ENCODE measurements at places on chromosomes 16 and 17.

DNA sequence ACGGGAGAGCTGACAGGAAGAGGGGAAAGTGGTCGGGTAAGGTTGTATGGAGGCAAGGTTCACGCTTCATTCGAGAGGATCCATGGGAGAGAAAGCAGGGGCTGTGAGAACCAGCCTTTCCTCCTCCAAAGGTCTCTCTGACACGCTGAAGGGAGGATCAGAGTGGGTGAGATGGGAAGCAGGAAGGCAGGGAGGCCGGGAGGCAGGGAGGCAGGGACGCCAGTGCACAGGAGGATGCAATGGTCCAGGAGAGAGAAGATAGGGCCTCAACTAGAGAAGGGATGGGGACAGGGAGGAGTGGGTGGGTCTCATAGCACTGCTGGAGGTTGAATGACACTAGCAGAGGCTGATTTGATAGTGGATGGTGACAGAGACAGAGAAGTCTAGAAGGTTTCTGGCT lies 54.1 kb downstream of the PIMREG start:
- DNase-seq: no peak

- no peak for DNase-seq
These were observed 51.1 kb downstream of the CENPV start for GRCh38 chr17:16301963-16302855.

DNA sequence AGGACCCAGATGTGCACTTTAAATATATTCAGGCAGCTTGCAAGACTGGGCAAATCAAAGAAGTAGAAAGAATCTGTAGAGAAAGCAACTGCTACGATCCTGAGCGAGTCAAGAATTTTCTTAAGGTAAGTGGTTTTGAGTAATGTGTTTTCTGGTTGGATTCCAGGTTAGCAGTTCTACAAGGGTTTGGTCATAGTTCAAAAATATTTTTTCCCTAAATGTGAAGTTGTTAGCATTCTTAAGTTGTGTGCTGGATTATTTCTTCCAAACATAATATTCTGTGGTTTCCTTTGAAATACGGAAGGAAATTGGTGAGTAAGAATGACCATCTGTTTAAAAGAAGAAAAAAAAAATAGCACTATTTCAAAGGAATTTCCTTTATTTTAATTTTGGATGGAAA lies 38.4 kb downstream of the PTRH2 start:
- peak; percentile 43 for DNase-seq

DNA sequence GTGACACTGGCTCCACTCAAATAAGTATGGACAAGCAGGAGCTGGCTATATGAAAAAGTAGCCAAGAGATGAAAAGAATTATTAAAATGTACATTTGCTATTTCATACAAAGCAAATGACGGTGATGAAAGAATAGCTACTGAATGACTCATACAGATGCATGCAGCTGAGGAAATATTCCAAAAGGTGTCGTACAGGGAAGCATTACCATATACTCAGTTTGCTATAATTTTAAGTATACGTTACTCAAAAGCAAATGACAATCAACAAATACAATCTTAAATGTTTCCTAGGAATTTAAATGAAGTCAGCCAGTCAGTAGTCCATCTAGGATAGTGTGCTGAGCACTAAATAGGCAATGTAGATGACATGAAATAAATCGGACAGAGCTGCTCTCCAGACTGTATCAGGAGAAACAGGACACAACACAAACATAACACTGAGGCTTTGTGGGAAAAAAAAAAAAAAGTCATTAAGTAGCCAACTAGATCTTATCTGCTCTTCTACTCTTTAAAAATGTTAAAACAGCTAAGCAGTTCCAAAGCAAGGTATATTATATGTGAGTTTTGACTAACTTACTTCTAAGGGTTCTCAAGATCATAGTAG lies 65.0 kb downstream of the NCOR1 start:
- no peak for DNase-seq

DNA sequence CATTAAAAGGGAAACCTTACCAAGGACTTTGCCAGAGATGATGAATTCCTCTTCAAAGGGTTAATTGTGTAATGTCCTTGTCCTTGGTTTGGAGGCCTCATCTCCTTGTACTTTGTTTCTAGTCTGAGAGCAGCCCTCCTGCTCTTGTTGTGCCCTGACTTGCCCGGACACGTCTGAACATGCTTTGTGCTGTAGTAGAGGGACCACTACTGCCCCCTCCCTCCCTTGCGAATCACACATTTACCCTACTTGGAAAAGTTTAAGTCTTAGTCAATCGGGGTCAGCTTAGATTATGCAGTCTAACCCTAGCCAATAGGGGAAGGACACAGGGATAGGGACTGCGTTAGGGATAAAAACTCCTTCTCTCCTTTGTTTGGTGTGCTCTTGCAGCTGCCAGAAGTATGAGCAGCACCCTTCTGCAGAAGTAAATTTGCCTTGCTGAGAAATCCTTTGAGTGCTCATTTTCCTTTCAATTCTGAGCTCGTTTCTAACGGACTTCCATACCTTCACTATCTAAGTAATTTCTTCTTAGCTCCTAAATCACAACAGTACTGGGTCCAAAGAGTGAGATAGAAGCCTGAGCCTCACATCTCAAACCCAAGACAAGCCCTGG lies 26.4 kb upstream of the CLEC3A start:
- DNase-seq: no peak

DNA sequence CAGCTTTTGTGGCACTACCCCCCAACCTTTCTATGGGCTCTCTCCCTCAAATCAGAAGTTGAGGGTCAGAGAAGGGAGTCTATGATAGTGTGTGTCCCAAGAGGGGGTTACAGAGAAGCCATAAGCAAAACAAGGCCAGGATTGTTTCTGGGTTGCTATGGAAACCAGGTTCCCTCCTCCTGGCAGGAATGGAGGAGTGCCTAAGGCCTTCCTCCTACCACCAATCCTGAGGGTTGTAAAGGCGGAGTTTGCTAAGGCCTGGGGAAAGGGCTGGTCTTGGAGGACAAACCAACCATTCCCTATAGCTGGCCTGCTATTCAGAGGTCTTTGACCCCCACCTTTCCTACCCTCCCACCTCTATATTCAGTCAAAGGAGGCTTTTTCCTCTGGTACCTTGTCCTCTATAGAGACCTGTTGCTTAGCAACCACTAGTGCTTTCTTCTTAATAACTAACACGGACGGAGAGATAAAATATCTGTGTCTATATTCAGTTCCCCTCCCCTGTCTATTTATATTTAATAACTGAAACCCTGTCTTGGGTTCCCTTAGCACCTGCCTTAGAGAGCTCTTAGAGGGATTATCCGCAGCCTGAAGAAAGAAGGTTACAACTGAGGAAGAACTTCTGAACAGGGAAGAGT lies 43.4 kb downstream of the NEUROD2 start:
- DNase-seq: no peak

DNA sequence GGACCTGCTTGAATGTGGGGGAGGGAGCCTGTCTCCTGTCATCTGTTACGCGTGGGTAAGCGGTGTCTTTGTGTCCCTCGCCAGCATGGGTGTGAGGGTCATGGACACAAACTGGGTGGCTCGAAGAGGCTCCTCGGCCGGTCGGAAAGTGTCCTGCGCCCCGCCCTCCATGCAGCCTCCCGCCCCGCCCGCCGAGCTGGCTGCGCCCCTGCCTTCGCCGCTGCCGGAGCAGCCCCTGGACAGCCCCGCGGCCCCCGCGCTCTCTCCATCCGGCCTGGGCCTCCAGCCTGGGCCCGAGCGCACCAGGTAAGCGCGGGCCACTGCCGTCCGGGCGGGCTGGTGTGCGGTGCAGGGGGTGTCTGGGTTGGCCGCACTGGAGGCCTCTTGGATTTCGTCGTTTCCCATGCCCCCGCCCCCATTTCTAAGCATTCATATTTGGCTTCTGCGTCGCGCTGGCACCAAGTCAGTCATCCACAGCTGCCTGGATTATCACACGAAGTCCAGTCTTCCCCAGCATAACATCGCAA lies 43.8 kb downstream of the ELAC2 start:
- no peak for DNase-seq

- no peak for DNase-seq
These were observed 18.2 kb upstream of the RBFOX3 start for GRCh38 chr17:79628861-79629547.

DNA sequence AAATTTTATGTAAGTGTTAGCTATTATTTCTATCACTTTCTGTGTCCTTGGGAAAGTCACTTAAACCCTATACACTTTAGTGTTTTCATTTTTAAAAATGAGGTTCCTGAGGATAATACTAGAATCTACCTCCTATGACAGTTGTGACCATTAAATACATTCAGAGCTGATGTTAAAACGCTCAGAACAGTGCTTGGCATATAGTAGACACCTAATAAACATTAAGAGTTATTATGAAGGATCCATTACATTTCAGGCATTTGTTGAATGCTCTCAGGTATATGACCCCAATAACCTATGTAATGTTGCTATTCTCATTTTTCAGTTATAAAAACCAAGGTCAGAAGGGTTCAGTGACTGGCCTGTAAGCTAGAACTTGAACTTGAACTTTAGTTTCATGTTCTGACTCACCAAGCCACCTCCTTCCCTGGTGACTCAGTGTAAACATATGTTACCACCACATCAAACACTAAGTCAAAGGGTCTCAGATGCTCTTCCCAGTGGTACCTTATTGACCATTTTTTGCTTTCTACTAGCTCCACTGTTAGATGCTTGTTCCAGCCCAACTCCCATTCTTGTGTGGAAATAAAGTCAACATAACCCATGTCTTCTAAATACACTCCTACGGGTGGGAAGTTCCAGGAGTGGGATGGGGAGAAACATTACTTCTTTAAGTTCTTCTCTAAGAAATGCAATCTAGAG lies 47.6 kb downstream of the HSD17B2 start:
- peak; percentile 33 for DNase-seq

DNA sequence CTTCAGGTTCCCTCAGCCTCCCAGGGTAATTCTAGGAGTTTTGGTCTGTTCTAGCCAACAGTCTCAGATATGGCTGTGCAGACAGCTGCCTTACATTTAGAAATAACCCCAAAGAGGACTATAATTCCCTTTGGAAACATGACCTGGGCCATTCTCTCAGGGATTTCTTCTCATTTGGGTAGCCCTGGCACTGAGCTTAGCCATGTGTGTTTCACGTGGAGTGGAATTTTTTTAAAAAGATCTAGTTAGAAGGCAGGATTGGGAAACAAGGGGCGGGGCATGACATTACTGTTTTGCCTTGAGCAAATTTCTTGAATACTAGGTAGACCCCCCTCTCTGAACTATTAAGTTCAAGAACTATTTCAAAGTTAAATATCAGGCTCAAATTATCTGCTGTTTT lies 29.6 kb upstream of the MRC2 start:
- DNase-seq: peak; percentile 9

- DNase-seq: no peak
These were observed 351 bp upstream of the GDPD1 start for GRCh38 chr17:59219992-59220327.

GRCh38 chr17:51005768-51006167 lies 114.9 kb downstream of the SPAG9 start:
- DNase-seq: no peak

Measured in inflammatory macrophage treated with lipopolysaccharide for 1 hour (primary cell).